Mammary epithelial cell (primary cell): ENCODE measurements at places on chromosomes 13 and 19. TPM values are rescaled to one million over a fixed set of nuclear protein-coding genes. Genes with fewer than 3 reads are reported as not detected.
A peak's percentile ranks its signal among the peaks of the same experiment; 100 is the strongest.

ZNF529 gene
- 10.0 TPM for total RNA-seq

TLE2 gene
- 4.5 and 4.8 TPM in 2 replicates for total RNA-seq

SELENOV gene
- not detected for total RNA-seq

CGB8 gene
- total RNA-seq: not detected

SPRY2 gene
- total RNA-seq: 14.8 TPM

EDDM13 gene
- total RNA-seq: 2.8 and 6.6 TPM in 2 replicates

GFY gene
- total RNA-seq: not detected in 2 replicates

FOXA3 gene
- not detected for total RNA-seq

KLK1 gene
- total RNA-seq: not detected

ENOX1 gene
- 0.17 TPM for total RNA-seq

- DNase-seq: no peak
These were observed 109.0 kb upstream of the RNF113B start for GRCh38 chr13:98285852-98286594.

DNA sequence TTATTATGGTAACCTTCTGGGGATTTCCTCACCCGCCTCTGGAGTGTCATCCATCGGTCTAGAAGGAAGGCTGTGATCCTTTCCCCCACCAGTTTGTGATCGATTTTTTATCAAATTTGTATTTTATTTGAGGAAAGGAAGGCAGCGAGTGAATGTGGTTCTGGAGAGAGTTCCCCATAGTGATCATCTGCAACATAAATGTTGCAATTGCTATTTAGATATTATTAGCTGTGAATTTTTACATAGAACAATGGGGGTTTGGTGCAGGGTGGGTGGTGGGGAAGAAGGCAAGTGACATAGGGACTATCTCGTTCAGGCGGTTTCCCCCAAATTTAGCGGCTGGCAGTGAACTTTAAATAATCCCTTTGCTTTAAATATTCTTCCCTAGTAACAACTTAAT is 1.2 kb downstream of the CDK8 start:
- DNase-seq: no peak

- DNase-seq: no peak
These were observed 44.7 kb downstream of the RGCC start for GRCh38 chr13:41502031-41502430.

- no peak for DNase-seq
These were observed 1921.9 kb downstream of the OLFM4 start for GRCh38 chr13:54950546-54950945.

DNA sequence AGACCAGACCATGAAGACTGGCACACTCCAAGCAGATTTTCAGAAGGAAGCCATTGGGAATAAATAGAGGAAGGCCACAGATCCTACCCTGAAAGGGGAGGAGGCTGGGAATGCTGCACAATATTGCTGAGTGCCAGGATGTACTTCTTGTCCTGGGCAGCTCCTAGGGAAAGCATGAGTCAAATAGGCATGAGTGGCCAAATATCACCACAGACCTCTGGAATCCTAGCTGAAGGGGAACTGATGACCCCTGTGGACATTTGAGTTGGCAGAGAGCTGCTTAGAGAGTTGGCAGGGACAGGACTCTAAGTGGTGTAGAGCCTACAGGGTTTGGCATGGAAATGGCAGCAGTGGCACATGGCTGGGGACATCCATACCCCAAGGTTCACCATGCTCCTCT is 234.3 kb upstream of the TRPC4 start:
- DNase-seq: no peak

GRCh38 chr13:37406031-37406430 is 192.5 kb downstream of the POSTN start:
- peak; percentile 36 for DNase-seq

DNA sequence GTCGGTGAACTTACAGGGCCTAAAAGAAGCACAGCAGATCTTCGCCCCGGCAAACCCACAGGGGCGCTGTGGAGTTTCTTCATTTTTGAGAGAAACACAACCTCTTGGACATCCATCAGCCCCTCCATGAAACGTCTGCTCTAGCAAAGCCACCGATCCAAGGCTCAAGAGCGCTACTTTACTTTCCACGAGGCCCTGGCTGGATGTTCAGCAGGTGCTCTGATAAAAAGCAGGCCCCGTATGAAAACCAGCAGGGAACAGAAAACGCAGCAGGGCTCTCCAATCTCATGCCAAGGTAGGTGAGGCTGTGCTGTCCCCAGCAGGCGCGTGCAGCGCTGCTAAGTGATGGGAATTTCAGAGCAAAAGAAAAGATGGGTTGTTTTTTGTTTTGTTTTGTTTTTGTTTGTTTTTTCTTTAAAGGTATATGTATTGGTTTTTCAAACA is 86.7 kb downstream of the IRS2 start:
- no peak for DNase-seq

DNA sequence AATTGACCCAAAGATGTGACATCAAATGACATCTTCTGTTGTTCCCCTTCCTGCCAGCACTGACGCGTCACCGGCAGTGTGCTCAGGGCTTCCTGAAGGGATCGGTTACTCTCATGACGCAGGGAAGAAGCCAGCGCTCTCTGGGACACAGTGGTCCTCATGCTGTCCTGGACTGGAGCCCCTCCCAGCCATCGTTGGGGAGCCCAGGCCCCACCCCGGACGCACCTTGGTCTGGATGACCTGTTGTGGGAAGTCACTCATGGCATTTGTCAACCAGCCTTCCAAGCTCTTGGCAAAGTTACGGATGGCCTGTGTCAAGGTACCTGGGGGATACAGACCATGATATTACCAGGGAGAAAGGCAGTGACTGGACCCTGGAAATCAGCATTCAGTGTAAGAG is 26.0 kb upstream of the RANBP3 start:
- DNase-seq: no peak

GRCh38 chr13:20499986-20500385 is 25.7 kb downstream of the CRYL1 start:
- no peak for DNase-seq

GRCh38 chr13:108127406-108127805 is 87.9 kb downstream of the LIG4 start:
- DNase-seq: no peak

GRCh38 chr19:43563816-43564457 is 11.4 kb downstream of the XRCC1 start:
- DNase-seq: no peak

GRCh38 chr13:77389625-77390000 is 62.7 kb upstream of the MYCBP2 start:
- DNase-seq: no peak

- peak; percentile 69 for DNase-seq
These were observed 103.2 kb downstream of the GADD45B start for GRCh38 chr19:2578901-2579677.

- peak; percentile 11 for DNase-seq
These were observed 54.9 kb downstream of the COLGALT1 start for GRCh38 chr19:17610384-17610783.

DNA sequence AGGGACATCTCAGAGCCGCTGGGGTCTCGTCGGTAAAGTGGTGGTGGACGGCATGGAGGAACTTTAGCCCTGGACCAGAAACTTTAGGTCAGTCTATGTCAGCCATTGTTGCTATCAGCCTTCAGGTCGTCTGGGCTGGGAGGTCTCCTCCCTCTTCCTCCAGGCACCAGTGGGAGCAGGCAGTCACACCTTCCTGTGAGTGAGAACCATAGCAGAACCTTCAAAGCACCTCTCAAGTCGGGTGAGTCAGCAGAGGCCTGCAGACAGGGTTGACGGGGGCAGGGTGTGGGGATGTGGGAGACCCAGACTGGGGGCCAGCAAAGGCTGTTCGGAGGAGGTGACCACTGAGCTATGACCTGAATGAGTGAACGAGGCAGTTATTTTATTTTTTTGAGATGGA is 15.4 kb upstream of the SBNO2 start:
- peak; percentile 55 for DNase-seq

DNA sequence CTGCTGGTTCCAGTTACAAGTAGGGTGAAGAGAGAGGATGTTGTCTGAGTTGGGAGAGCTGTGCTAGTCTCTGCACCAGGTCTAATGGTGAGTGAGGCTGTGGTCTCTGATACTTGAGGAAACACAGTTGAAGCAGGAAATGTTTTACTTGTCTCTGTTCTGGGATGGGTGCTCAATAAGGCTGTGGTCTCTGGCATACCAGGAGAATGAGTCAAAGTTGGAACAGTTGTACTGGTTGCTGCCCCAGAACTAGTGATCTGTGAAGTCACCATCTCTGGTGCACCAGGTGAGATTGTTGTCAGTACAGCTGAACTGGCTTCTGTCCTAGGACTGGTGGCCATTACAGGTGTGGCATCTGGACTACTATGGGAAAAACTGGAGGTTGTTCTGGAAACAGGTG is 74.7 kb downstream of the MUC16 start:
- no peak for DNase-seq

- no peak for DNase-seq
These were observed 374.6 kb downstream of the DACH1 start for GRCh38 chr13:71492346-71492871.

DNA sequence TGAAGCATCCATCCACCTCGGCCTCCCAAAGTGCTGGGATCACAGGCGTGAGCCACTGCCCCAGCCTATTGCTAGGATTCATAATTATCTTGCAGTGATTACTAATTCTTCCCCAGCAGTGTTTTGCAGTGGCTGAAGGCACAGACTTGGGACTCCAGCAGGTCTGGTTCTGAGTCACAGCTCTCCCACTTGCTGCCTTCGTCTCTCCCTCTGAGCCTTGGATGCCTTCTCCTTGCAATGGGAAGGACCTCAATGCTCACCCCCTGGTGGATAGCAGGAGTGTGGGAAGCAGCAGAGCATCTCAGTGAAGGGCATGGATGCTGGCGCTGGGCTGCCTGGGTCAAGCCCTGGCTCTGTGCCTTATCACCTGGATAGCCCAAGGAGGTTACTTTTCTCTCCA is 37.6 kb upstream of the SHKBP1 start:
- peak; percentile 17 for DNase-seq

DNA sequence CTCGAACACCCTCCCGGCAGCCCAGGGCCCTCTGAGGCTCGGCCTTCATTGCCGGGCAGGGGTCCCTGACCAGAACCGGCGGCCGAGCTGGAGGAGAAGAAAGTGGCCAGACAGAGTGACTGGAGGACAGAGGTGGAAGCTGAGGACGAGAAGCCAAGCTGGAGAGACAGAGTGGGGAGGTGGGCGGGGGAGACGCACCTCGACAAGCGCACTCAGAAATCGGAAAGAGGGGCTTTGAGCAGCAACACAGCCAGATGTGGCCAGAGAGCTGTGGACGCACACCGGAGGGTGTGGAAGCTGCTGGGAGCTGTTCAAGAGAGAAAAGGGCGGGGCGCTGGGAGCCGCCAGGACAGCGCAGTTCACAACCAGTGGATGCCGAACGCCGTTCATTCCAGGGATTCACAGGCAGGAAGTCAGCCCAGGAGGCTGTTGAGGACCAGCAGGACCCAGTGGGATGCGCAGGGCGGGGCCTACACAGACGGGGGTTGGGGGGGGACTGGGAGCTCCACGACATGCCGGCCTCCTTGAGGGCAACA is 28.2 kb upstream of the C13orf46 start:
- DNase-seq: no peak

- no peak for DNase-seq
These were observed 4.8 kb upstream of the IFI30 start for GRCh38 chr19:18168673-18169381.

GRCh38 chr19:5891938-5892771 is 11.4 kb downstream of the NDUFA11 start:
- no peak for DNase-seq

GRCh38 chr13:109725297-109725696 is 61.1 kb downstream of the IRS2 start:
- no peak for DNase-seq

GRCh38 chr13:71171740-71172139 is 695.3 kb downstream of the DACH1 start:
- no peak for DNase-seq

DNA sequence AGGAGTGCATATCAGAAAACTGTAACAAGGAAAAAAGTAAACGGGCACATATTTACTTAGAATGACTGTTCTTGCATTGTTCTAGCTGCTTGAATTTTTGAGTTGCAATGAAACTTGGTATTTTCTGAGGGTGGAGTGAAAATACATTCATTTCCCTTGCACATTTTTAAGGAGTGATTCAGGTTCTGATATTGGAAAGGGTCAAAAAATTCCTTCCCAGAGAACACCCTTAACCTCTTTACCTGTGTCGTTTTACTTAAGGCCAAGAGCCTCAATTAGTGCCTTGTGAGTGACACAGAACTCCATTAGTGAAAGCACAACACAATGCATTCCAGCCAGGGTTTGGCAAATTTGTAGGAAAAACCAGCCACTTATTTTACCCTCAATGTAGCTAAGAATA is 2.3 kb downstream of the ITGBL1 start:
- DNase-seq: peak; percentile 62

- DNase-seq: no peak
These were observed 407.3 kb upstream of the SGCG start for GRCh38 chr13:22773465-22773864.

DNA sequence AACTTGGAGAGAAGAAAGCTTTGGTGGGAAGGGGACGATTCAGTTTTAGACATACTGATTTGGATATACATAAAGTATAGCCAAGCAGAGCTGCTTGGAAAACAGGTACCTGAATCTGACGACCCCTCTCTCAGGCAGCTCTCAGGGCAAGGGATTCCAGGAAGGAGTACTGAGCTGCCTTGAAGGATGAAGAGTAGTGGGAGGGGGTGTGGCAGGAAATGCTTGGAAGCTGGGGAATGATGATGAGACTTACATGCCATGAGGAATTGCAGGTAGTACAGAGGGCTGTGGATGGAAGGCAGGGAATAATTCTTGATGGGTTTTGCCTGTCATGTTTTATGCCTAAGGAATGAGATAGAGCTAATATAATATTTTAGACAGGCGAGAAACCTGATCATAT is 38.7 kb downstream of the HTR2A start:
- DNase-seq: no peak
